ENCODE measurements at places on chromosomes 16 and 17.

- no peak for DNase-seq
These were observed 5.9 kb upstream of the RAB40C start for GRCh38 chr16:583815-584591.

DNA sequence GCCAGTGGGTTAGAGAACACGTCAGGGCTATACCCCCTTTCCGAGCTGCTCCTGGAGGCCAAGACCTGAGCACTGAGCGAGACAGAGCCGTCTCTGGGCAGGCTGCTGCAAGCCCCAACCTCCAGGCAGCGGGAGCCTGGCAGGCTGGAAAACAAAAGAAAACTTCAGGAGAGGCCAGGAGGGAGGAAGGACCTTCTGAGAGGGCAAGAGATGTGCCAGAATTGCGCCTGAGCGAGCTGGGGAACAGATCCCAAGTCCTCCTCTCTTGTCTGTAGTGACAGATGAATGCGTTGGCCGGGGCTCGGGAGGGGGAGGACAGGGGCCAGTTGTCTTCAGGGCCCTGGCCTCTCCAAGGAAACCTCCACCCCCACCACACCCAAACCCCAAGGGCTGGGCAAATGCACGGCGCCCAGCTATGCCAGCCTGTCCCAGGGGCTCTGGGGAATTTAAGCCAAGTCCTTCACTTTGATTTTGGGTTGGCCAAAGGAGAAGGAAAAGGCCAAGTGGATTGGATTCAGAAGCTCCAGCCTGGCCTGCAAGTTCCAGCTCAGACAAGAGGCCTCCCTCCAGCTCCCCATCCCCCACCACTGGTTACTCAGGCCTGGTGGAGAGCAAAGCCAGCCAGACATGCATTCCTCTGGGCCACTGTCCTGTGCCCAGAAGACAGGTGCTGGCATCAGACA, 18.1 kb downstream of the SDK2 start:
- peak; percentile 53 for DNase-seq

DNA sequence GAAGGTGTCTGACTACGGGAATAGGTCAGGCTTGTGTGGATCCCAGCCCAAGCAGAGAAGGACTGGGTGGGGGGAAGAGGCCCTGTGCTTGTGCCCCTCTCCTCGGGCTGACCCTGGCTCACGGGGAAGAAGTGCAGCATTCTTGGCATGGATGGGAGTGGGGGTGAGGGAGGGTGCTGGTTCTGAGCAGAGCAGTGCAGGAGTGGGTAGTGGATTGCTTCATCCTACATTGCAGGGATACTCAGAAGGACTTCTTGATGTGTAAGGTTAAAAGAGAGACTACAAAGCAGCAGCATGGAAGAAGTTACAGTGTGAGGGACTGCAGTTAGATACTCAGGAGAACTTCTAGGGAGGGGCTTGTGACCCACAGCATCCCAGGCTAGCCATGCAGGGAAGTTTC, 2.1 kb downstream of the ARHGAP23 start:
- no peak for DNase-seq

- DNase-seq, result peak; percentile 75
These were observed 885 bp upstream of the VASN start for GRCh38 chr16:4370570-4371356.

GRCh38 chr16:11848842-11849241, 2.5 kb downstream of the RSL1D1 start:
- DNase-seq, result no peak

DNA sequence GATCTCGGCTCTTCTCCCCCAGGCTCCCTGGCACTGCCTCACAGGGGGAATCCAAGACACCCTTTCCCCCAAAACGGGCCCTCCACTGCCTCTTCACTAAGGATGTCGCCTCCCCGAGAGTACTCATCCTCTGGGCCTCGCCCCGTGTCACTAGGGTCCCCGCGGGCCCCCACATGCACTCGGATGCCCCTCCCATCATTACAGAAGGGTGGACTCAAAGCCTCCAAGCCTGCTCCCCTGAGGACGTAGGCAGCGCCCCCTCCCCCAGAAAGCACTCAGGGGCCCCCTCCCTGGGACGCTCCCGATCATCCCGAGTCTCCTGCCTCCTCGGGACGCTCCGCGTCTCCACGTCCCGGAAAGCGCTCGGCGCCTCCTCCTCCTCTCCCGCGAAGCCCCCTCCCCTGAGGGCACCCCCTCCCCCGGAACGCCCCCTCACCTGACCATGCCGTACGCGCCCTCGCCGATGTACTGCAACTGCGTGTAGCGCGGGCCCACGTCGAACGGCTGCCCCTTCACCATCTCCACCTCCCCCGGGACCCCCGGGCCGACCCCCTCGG, 338 bp downstream of the MAPK3 start:
- no peak for DNase-seq

DNA sequence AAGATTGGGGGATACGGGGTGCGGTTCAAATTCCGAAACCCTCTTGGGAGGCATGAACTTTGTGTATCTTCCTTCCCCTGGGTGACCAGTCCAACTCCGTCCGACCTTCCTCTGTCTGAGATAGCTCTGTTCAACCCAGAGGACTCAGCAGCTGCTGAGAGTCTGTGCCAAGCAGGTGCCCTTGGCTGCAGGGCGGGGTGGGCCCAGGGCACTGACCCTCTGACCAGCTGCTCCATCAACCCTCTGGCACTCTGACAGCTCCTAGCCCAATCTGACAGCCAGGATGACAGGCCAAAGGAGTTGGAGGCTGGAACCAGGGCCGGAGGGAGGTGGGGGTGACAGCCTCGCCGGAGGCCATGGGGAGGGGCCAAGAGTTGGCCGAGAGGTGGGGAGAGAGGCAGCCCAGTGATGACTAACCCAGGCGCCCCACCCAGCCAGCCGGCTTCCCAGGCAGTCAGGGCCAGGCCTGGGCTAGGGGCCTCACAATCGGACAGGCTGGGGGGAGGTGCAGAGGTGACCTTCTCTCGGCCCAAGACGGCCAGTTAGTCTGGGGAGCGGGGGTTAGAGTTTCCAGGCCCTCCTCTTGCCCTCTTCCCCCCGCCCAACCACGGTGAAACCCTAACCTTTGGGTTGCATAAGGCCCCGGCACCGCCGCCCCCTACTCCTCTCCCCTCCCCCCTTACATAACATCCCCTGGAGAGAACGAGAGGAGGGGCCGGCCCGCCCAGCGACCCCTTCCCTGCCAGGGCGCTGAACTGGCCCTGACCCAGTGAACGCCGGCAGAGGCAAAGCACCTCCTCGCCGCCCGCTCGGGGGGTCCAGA, 5.0 kb upstream of the TLCD2 start:
- DNase-seq, result peak; percentile 94

GRCh38 chr16:69309316-69309715, 1.8 kb upstream of the VPS4A start:
- no peak for DNase-seq

- no peak for DNase-seq
These were observed 18.5 kb upstream of the GGA2 start for GRCh38 chr16:23528644-23529310.

DNA sequence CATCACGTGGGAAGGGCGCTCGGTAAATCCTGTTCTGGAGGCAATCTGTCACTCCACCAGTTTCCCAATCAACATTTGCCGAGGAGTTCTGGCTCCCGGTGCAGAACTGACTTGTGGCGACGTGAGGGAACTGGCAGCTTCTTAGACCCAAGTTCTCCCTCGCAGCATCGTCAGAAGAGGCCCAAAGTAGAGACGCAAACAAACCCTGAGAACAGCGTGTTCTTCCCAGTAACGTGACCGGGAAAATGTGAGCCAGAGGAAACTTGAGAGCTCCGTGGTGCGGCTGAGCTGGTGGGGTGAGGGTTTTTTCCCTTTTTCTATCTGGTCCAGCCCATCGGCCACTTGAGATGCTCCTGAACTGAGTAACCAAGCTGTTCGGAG, 158.9 kb upstream of the CACNG5 start:
- no peak for DNase-seq

Measured in left ventricle myocardium inferior (tissue), 1 donor.